ENCODE measurements at places on chromosomes 7 and 10.

DNA sequence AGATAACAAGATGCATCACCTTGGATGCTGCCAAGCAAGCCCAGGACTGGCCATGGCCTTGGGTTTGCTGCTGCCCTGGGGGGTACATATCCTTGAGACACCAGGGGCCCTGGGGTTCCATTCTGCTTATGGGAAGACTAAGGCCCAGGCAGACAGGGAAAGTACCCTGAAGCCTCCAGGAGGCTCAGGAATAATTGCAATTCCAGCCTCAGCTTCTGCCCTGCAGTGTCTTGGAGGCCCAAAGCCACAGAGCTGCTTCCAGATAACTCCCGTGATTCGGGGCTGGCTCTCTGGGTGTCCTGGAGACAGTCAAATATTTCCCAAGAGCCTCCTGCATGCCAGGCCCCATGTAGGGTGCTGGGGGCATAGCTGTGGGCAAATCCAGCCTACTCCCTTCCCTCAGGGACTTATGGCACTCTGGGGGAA, 22.6 kb downstream of the MYL10 start:
- DNase-seq = no peak

DNA sequence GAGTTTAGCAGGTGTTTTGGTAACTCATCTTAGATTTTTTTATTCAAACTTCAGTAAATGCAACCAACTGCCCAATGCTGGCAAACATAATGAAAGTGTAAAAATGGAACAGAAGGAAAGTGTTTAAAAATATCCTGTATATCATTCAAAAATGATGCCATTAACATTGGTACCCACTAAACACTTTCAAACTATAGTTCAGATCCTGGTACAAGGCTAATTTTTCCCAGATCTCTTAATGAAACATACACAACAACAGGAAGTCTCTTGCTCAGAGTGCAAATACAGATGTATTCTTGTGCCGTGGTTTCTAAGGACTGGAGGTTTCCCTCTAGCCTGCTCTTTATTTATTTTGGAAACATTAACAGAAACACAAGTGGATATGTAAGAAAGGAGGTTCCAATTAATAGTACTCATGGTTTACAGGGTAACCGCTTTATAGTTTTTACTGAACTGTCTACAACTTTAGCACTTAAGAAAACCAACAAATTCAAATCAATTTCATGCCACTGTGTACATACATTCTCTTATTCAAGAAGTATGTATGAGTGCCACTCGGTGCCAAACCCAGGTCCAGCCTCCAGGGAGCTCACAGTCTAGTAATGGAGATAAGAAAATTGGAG, 176.0 kb upstream of the AKR1E2 start:
- DNase-seq = peak; percentile 18

GRCh38 chr10:69960988-69961880, 91.4 kb upstream of the MACROH2A2 start:
- DNase-seq = no peak

DNA sequence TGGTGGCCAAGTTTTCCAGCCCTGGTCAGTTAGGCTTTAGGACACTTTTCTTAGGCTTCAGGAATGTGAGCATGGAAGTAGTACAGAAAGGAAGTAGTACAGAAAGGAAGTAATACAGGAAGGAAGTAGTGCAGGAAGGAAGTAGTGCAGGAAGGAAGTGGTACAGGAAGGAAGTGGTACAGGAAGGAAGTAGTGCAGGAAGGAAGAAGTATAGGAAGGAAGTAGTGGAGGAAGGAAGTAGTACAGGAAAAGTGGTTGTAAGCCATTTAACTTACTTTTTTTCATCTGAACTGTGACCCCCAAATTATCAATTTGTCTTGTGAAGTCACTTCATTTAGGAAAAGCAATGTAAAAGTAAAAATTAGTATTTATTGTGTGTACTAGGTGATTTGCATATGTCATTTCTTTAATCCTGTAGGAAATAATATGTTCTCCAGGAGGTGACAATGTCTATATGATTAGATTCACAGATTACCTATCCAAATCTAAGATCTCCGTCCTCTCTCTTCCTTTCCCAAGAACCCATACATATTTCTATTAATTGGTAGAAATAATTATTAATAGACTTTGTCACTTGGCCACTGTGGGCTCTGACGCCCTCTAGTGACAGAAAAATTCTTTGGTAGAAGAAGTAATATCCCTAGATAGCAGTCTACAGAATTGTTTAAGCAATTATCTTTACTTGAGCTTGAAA, 3.9 kb upstream of the FAS start:
- peak; percentile 65 for DNase-seq

- no peak for DNase-seq
These were observed 83.4 kb downstream of the ZNF365 start for GRCh38 chr10:62457598-62457997.

DNA sequence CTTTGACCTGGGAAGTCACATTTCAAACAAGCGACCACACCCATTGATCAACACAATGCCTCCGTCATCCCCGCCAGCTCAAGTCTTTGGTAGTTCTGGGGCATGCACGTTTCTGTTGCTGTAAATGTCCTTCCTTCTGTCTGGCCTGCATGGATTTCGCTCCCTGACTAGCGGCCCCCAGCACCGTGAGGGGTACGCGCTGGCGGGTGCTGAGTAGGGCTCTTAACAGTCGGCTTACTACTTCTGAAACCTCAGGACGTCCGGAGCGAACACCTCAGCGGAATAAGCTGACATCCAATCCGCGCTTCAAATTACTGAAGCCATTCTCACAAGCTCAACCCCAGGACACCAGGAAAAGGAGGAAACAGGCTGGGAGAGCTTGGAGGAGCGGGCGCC, 505 bp downstream of the NUDCD3 start:
- peak; percentile 31 for DNase-seq

DNA sequence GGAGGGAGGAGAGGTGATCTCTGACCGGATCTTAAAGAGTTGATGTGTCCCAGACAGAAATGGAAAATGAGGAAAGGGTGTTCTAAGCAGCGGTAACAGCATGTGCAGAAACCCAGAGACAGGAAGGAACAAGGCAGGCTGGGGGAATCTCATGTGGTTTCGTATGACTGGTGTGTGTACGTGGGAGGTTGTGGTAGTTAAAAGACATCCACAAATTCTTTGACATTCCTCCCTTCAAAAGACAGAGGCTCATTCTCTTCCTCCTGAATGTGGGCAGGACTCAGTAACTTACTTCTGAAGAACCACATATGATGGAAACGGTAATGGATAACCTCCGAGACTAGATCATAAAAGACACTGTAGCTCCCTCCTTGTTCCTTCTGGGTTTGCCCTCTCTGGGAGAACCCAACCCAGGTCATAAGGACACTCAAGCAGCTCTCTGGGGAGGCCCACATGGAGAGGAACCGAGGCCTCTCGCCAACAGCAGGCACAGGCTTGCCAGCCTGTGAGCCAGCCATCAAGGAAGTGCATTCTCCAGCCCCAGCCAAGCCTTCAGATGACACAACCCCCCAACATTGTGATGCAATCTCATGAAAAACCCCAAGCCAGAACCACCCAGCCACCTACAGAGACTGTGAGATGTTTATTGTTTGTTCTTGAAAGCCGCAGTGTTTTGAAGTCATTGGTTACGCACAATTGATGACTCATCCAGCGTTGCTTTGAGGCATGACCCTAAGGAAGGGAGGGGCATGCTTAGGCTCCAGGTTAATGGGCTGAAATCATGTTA, 116.0 kb downstream of the SLIT1 start:
- peak; percentile 19 for DNase-seq

DNA sequence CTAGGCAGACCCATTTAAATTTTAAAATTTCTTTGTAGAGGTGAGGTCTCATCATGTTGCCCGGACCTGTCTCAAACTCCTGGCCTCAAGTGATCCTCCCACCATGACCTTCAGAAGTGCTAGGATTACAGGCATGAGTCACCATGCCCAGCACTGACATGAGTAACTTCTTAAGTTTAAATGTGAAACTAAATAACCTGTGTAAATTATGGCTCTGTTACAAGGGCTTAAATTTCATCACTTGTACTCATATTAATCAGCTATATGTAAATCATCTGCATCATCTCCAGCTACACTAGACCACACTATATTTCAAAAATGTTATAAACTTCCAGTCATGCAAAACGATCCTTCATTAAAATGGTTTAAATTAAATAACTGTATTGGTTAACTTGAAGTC, 56.1 kb downstream of the ATAD1 start:
- peak; percentile 67 for DNase-seq

- no peak for DNase-seq
These were observed 38.6 kb upstream of the ARL4A start for GRCh38 chr7:12648704-12649261.

DNA sequence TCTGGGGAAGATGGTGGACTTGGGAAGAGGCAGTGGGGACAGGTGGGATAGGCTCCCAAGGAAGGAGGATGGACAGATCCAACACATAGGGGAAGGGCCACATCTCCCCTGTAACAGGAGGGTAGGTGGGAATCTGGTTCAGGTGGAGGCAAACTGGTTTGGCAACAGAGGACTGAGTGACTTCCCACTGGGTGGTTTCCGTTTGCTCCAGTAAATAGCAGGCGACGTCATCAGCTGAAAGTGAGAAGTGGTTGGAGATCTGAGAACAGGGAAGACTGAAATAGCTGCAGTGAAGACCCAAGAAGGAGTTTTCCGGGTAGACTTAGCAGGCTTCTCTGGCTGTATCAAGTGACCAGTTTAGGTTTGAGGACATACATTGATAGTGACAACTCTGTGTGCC, 504.4 kb downstream of the GALNT17 start:
- DNase-seq = no peak

GRCh38 chr7:100169147-100169850, 882 bp upstream of the GAL3ST4 start:
- DNase-seq = no peak

DNA sequence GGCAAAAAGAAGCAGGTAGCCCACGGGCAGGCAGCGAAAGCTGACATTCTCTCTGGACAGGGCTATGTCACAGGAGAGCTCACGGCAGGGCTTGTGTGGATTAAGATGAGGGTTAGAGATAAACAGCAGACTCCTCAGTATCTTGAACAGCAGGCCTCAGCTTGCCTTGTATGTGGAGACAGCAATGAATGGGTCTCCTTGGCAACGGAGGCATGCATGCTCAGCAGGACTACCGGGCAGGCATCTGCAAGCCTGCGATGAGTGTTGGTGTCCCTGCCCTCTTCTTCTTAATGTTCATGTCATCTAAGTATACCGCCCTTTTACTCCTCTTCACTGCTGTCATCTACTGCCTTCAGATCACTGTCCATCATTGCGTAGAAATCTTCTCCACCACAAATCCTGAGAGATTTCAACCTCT, 81.9 kb upstream of the C1GALT1 start:
- no peak for DNase-seq

GRCh38 chr10:125146791-125147579, 13.4 kb downstream of the CTBP2 start:
- no peak for DNase-seq

GRCh38 chr7:125370502-125370901, 440.9 kb upstream of the POT1 start:
- DNase-seq = no peak

- DNase-seq = no peak
These were observed 31.2 kb downstream of the ST7 start for GRCh38 chr7:116984511-116984910.

GRCh38 chr10:102402512-102402896, 7.0 kb downstream of the NFKB2 start:
- no peak for DNase-seq

DNA sequence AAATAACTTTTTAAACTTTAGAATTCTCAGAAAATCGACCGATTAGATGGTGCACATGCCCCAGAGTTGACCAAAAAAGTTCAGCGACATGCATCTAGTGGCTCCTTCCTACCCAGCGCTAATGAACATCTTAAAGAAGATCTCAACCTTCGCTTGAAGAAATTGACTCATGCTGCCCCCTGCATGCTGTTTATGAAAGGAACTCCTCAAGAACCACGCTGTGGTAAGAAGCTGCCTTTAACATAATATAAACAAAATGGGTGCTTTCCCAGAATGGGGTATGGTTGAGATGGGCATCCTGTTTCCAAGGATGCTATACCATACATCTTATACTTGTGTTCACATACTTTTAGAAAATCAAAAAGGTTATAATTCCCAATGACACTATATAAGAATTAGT, 24.6 kb downstream of the GLRX3 start:
- DNase-seq = no peak

DNA sequence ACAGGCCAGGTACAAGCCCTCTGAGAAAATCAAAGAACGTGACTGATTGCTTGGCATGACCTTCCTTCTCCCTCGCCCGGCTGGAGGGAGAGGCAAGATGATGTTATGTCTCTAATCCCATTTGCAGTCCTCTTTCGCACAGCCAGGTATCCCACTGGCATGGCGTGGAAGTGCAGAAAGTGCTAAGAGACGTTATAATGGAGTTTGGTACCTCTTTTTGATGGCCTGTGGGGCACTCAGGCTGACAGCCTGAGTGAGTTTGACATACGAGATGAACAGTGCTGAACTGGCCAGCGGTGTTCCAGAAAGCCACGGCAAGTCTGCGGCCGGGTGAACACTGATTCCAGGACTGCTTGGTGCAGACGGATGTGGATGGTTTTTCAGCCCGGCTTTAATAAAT, 241.6 kb downstream of the RAB11FIP2 start:
- no peak for DNase-seq

DNA sequence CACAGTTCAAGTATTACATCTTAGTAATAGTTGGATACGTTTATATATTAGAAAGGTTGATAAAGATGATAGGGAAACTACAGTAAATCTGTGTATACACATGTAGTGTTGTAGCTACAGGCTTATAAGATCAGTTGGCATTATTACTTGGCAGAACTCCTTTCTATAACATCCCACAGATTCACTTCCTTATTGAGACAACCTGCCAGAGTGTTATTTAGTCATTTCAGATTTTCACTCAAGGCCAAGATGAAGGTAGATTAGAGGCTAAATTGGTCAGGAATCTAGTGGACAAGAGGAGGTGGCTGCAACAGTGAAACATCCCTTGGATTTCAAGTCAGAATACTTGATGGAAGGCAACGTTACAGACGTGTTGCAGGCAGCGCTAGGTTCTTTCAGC, 63.0 kb downstream of the PAPSS2 start:
- no peak for DNase-seq

- DNase-seq = peak; percentile 14
These were observed 89.9 kb downstream of the ZNF277 start for GRCh38 chr7:112296432-112296831.

GRCh38 chr10:114674346-114674745, 16.3 kb upstream of the ABLIM1 start:
- DNase-seq = no peak
